PC-3 (cell line): ENCODE measurements at places on chromosomes 6 and 20. TPM values are rescaled to one million over a fixed set of nuclear protein-coding genes. Genes with fewer than 3 reads are reported as not detected.
A peak's percentile ranks its signal among the peaks of the same experiment; 100 is the strongest.

The ECT2L gene
- total RNA-seq = not detected in 2 replicates

The MYT1 gene
- total RNA-seq = 0.22 and 0.29 TPM in 2 replicates

DNA sequence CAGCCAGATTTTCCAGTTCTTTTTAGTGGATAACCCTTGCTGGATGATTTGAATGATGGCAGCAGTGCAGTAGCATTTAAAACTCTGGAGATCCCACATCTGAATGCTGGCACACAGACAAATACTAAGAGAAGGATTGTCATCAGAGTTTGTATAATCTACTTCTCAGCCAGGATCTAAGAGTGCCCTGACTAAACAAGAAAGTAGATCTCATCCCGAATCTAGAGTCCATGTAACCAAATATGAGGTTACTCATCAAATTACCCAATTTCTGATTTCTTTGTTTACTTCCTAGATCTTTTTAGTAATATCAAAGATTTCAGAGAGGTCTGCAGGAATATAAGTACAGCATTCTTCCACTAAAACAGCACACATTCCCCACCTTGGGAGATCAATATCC is 7.8 kb downstream of the TMC2 start:
- H3K27me3 ChIP-seq = peaks cover 82% of the 10 kb centered on the region
- H3K36me3 ChIP-seq = no peaks in the 10 kb centered on the region
- no peak overlapping the region for H3K27ac ChIP-seq
- H3K4me1 ChIP-seq = no peaks in the 10 kb centered on the region

GRCh38 chr6:133698272-133698671 is 190.6 kb upstream of the TCF21 start:
- H3K27me3 ChIP-seq = no peaks in the 10 kb centered on the region
- DNase-seq = no peak
- no peak overlapping the region for H3K4me3 ChIP-seq
- H3K27ac ChIP-seq = no peak overlapping the region

GRCh38 chr6:15905488-15906419 is 223.1 kb upstream of the MYLIP start:
- H3K36me3 ChIP-seq = no peaks in the 10 kb centered on the region
- no peak overlapping the region for H3K4me3 ChIP-seq
- H3K4me1 ChIP-seq = peaks cover 20% of the 10 kb centered on the region
- no peaks in the 10 kb centered on the region for H3K27me3 ChIP-seq
- no peak for DNase-seq

- no peak overlapping the region for H3K4me3 ChIP-seq
- peaks cover 18% of the 10 kb centered on the region for H3K4me1 ChIP-seq
- DNase-seq = peak; percentile 46
- no peak overlapping the region for H3K27ac ChIP-seq
- H3K27me3 ChIP-seq = no peaks in the 10 kb centered on the region
Measured at GRCh38 chr6:126176282-126176681, 163.6 kb upstream of the CENPW start.

The CBLN4 gene
- total RNA-seq = not detected in 2 replicates

The TMEM244 gene
- total RNA-seq = not detected in 2 replicates
